Neural progenitor cell (in vitro differentiated cells): ENCODE measurements at places on chromosomes 3 and 15.

GRCh38 chr3:146449613-146450012 lies 19.7 kb downstream of the PLSCR2 start:
- no peak overlapping the region for H3K27ac ChIP-seq
- no peaks in the 10 kb centered on the region for H3K36me3 ChIP-seq
- no peak for DNase-seq

GRCh38 chr15:36501063-36501678 lies 78.3 kb upstream of the CDIN1 start:
- peak; percentile 85 for DNase-seq
- H3K4me3 ChIP-seq: no peak overlapping the region
- H3K4me1 ChIP-seq: no peaks in the 10 kb centered on the region
- H3K36me3 ChIP-seq: no peaks in the 10 kb centered on the region
- no peak overlapping the region for H3K27ac ChIP-seq

- H3K4me3 ChIP-seq: peak overlapping the region; percentile 81
- no peak for DNase-seq
- H3K36me3 ChIP-seq: no peaks in the 10 kb centered on the region
These were observed 464 bp upstream of the MRPS25 start for GRCh38 chr3:15065550-15066007.

GRCh38 chr3:169133178-169134161 lies 530.0 kb downstream of the MECOM start:
- no peak for DNase-seq
- H3K27me3 ChIP-seq: no peaks in the 10 kb centered on the region
- H3K27ac ChIP-seq: no peak overlapping the region
- H3K36me3 ChIP-seq: no peaks in the 10 kb centered on the region
- H3K4me3 ChIP-seq: no peak overlapping the region

- no peak overlapping the region for H3K27ac ChIP-seq
- no peaks in the 10 kb centered on the region for H3K36me3 ChIP-seq
- H3K27me3 ChIP-seq: no peaks in the 10 kb centered on the region
- no peak for DNase-seq
- peaks cover 47% of the 10 kb centered on the region for H3K4me1 ChIP-seq
These were observed 535.7 kb downstream of the FOXP1 start for GRCh38 chr3:71047616-71048531.

DNA sequence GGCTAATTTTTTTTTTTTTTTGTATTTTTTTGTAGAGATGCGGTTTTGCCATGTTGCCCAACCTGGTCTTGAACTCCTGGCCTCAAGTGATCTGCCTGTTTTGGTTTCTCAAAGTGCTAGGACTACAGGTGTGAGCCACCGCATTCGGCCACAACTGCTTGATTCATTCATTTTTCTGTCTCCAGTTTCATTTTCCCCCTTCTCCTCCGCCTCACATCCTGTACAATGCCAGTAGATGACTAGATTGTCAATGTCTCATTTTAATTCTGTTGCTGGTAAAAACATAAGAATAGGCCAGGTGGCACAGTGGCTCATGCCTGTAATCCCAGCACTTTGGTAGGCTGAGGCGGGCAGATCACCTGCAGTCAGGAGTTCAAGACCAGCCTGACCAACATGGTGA lies 12.0 kb upstream of the ZNF592 start:
- no peak for DNase-seq
- H3K36me3 ChIP-seq: no peaks in the 10 kb centered on the region
- no peak overlapping the region for H3K4me3 ChIP-seq

- peak overlapping the region; percentile 97 for H3K4me3 ChIP-seq
- DNase-seq: no peak
- peak overlapping the region; percentile 100 for H3K27ac ChIP-seq
These were observed 1.6 kb downstream of the EIF4A2 start for GRCh38 chr3:186784820-186785494.

DNA sequence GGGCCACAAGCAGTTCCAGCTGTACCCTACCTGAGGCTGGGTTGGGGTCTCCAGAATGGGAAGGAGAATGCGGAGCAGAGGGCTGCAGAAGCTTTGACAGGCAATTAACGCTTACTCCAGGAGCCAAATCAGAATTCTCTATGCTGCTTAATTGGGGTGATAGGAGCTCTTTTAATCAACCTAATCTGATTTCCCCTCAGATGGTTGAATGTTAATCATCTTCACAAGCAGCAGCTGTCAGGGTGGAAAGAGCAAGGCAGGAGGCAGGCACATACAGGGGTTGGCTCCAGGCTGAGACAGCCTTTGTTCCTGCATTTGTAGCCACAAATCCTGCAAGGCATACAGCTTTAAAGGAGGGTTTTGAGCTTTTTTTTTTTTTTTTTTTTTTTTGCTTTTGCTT lies 2.6 kb downstream of the CILP start:
- DNase-seq: peak; percentile 51
- H3K4me3 ChIP-seq: no peak overlapping the region
- no peaks in the 10 kb centered on the region for H3K36me3 ChIP-seq
- peak overlapping the region; percentile 58 for H3K27ac ChIP-seq
- peaks cover 34% of the 10 kb centered on the region for H3K4me1 ChIP-seq

DNA sequence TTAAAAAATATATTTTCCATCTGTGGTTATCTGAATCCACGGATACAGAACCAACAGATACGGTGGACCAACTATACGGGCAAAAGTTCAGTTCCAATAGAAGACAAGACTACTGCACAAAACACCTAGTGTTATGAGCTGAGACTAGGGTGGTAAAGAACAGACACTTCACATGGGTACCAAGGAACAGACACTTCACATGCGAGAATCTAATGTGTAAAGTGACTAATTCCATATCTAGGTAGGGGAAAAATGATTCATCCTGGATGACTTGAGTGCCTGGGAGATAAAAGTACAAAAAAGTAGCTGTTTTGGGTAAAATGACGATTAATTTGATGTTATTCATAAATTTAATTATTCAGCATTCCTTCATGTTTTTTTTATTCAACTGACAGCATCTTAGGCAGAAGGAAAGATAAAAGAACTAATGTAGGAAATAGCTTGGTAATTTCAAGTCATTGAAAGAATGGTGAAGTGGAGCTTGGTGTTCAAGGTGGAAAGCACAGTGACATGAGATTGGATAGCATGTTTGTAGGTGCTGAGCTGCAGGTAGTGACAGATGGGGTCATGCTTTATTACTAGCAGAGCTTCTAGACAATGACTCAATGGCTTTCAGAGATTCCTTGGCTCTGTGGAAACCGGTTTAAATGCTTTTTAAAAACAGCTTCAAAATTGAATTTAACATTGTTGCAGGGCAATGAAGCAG lies 5.2 kb downstream of the CD200 start:
- peaks cover 16% of the 10 kb centered on the region for H3K36me3 ChIP-seq
- no peak overlapping the region for H3K27ac ChIP-seq
- H3K4me1 ChIP-seq: peaks cover 32% of the 10 kb centered on the region
- H3K4me3 ChIP-seq: no peak overlapping the region

DNA sequence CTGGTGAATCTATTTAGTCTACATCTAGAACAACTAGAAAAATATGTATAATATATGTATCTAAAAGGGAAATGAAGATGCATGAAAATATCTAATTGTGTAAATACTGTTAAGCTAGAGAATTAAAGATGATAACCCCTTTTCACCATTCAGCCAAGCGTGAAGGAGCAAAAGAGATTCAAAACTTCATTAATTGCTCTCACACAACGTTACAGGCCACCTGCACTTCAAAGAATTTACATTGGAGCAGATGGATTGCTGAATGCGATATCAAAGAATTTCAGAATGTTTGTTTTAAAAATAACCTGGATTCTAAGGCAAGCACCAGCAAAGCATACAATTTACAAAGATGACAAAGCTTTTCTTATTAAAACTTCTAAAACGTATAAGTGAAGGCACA lies 243.2 kb downstream of the ROBO2 start:
- peaks cover 36% of the 10 kb centered on the region for H3K4me1 ChIP-seq
- no peaks in the 10 kb centered on the region for H3K36me3 ChIP-seq
- H3K27ac ChIP-seq: no peak overlapping the region

DNA sequence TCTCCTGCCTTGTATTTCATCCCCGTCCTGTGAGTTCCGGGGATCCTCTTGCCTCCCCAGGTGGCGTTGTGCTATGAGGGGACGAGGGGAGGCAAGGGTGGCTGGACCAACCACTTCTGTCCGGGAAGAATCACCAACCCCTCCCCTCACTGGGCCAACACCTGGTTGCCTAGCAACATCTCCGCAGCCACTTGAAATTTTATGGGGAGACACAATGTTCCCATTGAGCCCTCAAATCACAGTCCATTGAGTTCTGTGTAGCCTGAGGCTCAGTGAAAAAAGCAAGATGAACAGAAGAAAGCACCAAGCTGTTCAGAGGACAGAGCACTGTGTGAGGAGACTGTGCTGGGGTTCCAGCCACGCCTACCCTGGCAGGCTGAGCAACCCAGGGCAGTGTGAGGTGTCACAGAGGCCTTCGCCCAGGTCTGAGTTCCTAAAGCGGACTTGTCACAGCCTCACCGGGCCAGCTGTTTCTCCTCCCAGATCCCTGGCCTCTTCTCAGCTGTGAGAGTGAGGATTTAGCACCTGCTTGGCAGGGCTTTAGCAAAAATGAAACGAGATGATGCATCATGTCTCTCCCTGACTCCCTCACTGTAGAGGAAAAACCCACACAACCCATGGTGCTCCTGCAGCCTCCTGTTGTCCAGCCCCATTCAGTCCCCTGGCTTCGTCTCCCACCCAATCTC lies 76.8 kb downstream of the ATP2B2 start:
- no peaks in the 10 kb centered on the region for H3K27me3 ChIP-seq
- H3K4me1 ChIP-seq: no peaks in the 10 kb centered on the region
- no peak overlapping the region for H3K4me3 ChIP-seq
- DNase-seq: no peak

DNA sequence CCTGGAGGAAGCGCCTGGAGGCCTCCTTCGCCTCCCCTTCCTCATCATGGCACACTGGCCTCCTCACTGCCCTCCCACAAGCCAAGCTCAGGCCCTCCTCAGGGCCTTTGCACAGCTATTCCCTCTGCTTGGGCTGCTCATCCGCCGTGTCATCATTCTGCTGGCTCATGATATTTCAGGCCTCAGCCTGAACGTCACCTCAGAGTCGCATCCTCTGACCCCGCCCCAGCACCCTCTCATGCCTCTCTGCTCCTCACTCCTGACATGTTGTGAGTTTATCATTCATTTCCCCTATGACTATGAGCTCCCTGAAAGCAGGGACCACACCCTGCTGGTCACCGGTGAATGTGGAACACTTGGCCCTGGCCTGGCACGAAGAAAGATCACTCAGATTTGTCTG lies 20.7 kb upstream of the POC1A start:
- no peaks in the 10 kb centered on the region for H3K27me3 ChIP-seq
- no peak overlapping the region for H3K27ac ChIP-seq
- no peak overlapping the region for H3K4me3 ChIP-seq
- H3K4me1 ChIP-seq: no peaks in the 10 kb centered on the region
- no peak for DNase-seq
- no peaks in the 10 kb centered on the region for H3K36me3 ChIP-seq

DNA sequence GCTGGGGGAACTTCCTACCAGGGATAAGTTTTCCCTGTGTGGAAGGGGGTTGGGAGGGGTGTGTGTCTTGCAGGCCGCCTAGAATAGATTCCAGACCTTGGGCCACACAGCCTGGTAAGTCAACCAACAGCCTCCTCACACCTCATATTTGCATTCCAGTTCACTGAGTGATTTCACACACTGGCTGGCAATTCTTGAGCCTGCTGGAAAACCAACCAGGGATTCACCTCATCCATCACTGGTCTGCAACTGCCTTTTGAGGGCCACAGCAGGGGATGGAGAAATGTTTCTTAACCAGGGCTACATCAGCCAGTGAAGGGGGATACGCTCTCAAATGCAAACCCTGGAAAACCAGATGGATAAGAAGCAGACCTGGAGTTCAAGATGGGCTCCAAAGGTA lies 2.0 kb downstream of the FSTL1 start:
- H3K36me3 ChIP-seq: no peaks in the 10 kb centered on the region
- DNase-seq: peak; percentile 43
- H3K4me1 ChIP-seq: peaks cover 26% of the 10 kb centered on the region

GRCh38 chr15:67531379-67531914 lies 10.5 kb downstream of the C15orf61 start:
- H3K27me3 ChIP-seq: no peaks in the 10 kb centered on the region
- H3K36me3 ChIP-seq: no peaks in the 10 kb centered on the region
- no peak overlapping the region for H3K4me3 ChIP-seq
- no peak for DNase-seq
- H3K4me1 ChIP-seq: peaks cover 17% of the 10 kb centered on the region
- H3K27ac ChIP-seq: no peak overlapping the region

- no peak for DNase-seq
- peaks cover 16% of the 10 kb centered on the region for H3K4me1 ChIP-seq
- no peak overlapping the region for H3K27ac ChIP-seq
- H3K27me3 ChIP-seq: peaks cover 3% of the 10 kb centered on the region
These were observed 454 bp downstream of the C15orf62 start for GRCh38 chr15:40770147-40770721.

DNA sequence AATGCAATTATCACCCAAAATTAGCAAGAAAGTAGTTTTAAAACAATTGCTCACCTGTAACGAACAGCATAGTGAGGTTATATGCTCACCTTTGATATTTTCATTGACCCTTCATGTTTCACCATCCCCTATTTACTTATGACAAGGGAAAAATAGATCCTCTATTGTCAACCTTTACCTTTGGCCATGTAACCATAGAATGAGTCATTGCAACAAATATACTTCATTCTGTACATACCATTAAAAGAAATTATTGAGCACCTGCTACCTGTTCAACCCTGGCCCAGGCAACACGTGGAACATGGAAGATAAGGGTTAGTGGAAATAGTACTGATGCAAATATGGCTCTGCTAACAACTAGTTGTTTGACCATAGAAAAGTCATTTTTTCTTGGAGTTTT lies 20.2 kb downstream of the LSAMP start:
- no peaks in the 10 kb centered on the region for H3K27me3 ChIP-seq
- peaks cover 6% of the 10 kb centered on the region for H3K36me3 ChIP-seq
- H3K4me3 ChIP-seq: no peak overlapping the region
- H3K27ac ChIP-seq: no peak overlapping the region
- peaks cover 31% of the 10 kb centered on the region for H3K4me1 ChIP-seq

DNA sequence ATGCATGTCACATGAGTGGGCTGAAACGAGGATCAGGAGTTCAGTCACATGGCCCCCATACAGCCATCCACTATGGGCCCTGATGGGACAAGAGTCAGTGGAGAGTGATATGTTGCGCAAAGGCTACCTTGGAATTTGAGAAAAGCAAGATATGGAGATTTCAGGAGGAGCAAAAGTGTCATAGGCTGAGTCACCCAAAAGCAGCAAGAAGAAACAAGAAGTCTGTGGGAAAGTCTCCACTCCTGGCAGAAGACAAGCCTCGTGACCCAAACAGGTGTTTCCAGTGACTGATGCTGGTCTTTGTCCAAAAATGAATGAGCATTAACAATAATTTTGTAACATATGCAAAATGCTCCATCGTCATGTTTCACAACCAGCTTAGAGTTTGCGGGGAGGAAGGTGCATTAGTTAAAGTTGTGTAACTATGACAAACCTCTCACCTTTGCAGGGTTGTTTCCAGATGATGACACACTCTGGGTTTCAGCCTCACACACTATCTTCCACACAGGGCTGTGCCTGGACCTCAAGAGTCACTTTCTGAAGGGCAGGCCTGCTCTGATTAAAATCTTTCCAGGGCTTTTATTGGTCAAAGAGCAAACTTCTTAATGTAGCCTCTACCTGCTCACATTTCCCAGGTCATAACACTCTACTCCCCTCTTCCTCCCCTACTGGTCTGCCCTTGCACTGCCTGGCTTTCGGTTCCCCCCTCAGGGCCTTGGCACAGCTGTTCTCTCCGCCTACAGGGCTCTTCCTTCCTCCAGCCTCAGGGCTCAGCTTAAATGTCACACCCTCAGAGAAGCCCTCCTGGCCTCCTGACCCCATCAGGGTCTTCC lies 3.9 kb upstream of the DNASE1L3 start:
- H3K36me3 ChIP-seq: no peaks in the 10 kb centered on the region
- H3K27ac ChIP-seq: no peak overlapping the region
- no peak overlapping the region for H3K4me3 ChIP-seq
- peaks cover 3% of the 10 kb centered on the region for H3K4me1 ChIP-seq
- H3K27me3 ChIP-seq: peaks cover 3% of the 10 kb centered on the region
- no peak for DNase-seq

GRCh38 chr3:33131331-33132018 lies 17.7 kb downstream of the CRTAP start:
- H3K27me3 ChIP-seq: no peaks in the 10 kb centered on the region
- H3K36me3 ChIP-seq: no peaks in the 10 kb centered on the region
- DNase-seq: peak; percentile 83
